Brain pericyte (primary cell): ENCODE measurements at places on chromosomes 6 and 20.
A peak's percentile ranks its signal among the peaks of the same experiment; 100 is the strongest.

- DNase-seq = no peak
These were observed 31.8 kb upstream of the HBS1L start for GRCh38 chr6:135086414-135086764.

DNA sequence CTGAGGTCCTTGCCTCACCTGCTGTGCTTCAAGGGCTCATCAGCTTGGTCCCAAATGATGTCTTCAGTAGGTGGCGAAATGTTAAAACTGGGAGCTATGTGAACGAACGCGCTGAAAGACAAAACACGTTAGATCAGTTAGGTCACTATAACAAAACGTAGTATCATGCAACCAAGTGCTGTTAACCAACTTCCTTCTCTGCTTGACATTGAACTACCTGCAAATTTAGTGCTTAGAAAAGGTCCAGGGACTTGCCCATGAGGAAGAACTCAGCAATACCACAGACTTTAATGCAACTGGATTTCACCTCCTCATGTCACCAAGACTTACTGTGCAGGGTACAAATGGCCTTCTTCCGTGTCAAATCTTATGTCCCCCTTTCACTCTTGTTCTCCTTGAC lies 24.8 kb downstream of the BACH2 start:
- DNase-seq = no peak

DNA sequence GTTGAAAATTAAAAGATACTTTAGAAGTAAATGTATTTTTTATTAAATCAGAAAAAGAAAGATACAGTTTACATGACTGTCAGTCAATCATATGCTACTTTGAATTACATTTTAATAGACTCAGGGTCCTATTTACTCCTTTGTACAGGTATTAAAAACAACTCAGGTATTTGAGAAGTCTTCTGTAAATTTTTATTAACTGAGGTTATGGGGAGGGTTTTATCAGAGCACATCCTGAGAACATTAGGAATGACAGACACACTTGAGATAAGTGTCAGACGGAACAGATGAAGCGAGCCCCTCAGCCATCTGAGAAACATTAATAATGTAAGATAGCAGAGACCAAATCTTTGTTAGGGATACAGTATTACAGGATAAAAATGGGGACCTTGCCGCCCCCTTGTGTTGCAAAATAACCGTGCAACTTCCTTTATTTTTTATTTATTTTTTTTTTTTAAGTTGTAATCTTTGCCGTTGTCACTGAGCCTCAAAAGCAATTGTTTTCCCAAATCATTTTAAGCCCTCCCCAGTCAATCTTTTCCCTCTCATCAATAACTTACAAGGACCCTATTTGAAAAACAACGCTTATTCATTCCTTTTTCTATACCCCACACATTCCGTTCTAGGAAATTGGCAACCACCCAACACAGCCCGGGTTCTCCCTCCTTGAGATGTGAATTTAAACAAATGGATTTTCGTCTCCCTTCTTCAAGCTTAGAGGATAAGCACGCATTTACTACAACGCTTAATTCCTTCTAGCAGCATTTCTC lies 126.7 kb downstream of the BCAS1 start:
- no peak for DNase-seq

DNA sequence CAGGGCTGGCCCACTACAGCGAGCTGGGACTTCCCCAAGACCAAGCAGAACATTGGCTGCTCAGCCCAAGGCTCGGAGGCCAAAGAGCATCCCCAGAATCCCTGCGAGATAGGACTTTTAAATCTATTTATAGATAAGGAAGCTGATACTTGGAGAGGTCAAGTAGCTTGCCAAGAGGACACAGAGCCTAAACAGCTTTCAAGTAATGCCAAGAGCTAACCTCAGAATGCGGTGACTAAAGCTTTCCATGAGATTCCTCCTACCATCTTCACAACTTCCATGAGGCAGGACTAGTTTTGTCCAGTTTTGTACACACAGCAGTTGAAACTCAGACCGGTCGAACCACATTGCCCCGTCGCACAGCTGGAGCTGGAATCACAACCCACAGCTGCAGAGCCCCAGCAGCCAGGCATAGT lies 168.1 kb upstream of the TOP1 start:
- peak; percentile 34 for DNase-seq

DNA sequence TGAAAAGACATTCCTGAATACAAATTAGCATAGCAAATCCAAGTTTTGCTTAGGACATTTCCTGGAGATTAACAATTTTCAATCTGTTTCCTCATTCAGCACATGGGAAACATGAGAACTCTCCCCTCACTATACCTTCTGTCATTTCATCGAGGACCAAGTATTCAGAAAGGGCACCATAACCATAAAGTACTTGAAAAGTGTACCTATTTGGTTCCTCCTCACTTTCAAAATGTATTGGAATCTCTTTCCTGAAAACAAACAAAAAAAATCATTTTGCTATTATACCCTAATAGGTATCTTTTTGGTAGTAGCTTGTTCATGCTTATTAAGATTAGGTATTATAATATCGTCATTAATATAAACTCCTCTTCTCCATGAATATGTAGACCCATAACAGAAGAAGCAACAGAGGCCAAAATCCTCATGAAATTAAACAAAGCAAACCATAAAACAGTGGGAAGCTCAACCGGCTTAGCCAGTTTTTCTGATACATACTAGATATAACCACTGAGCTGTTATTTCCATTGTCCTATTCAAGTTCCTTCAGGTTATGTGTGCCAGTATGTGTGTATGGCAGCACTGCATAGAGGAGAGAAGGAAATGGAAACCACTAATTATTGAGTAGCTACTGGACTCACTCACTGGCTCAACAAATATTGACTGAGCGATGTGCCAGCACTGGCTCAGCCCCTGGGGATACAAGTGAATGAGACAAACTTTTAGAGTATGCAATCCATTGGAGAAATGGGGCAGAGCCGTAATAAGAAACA lies 274.0 kb downstream of the MAFB start:
- no peak for DNase-seq

DNA sequence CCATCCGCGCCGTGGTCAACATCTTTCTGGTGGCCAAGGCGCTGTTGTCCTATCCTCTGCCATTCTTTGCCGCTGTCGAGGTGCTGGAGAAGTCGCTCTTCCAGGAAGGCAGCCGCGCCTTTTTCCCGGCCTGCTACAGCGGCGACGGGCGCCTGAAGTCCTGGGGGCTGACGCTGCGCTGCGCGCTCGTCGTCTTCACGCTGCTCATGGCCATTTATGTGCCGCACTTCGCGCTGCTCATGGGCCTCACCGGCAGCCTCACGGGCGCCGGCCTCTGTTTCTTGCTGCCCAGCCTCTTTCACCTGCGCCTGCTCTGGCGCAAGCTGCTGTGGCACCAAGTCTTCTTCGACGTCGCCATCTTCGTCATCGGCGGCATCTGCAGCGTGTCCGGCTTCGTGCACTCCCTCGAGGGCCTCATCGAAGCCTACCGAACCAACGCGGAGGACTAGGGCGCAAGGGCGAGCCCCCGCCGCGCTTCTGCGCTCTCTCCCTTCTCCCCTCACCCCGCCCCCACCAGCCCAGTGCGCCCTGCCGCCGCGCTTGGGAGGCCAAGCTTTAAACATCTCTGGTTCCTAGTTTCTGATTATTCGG lies 4.0 kb downstream of the SLC32A1 start:
- DNase-seq = no peak

- no peak for DNase-seq
These were observed at the start of gene LHFPL5 for GRCh38 chr6:35804996-35805736. LHFPL5 (plus strand) TSS chr6:35805352; CDS start chr6:35805671, 319 bp downstream.

DNA sequence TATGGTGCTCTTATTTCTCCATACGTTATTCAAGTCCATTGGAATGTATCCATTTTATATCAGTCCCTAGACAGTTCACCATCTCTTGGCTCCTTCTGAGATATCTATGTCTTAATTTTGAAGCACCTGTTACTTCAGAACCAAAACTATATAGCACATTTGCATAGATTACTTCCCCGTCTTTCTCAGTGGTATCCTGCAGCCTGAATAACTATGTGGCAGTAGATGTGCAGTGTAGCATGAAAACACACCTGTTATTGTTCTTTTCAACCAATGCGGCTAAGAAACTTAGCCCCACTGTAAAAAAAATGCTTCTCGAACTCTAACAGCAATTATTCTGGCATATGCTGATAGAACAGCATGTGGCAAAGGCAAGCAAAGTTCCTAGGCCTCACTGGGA lies 1184.4 kb upstream of the ADGRB3 start:
- DNase-seq = no peak

GRCh38 chr20:38870733-38871559 lies 55.3 kb upstream of the FAM83D start:
- DNase-seq = no peak

- no peak for DNase-seq
These were observed 92.9 kb downstream of the VEGFA start for GRCh38 chr6:43862925-43863324.

DNA sequence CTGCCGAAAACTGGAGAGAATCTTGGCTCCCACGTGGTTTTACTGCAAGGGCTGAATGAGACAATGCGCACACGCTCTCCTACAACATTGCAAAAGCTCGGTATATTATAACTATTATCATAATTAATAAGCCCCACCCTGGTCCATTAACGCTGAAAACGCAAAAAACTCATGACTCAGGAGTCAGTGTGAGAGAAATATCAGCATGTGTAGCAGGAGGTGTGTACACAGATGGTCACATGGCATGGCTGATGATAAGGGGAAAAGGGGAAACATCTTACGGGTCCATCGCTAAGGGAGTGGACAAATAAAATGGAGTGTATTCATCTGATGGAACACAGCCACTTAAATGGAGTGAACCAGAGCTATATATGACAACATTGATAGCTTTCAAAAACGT lies 29.2 kb downstream of the CDH22 start:
- DNase-seq = no peak

GRCh38 chr6:100892116-100892515 lies 11.0 kb upstream of the ASCC3 start:
- DNase-seq = no peak

DNA sequence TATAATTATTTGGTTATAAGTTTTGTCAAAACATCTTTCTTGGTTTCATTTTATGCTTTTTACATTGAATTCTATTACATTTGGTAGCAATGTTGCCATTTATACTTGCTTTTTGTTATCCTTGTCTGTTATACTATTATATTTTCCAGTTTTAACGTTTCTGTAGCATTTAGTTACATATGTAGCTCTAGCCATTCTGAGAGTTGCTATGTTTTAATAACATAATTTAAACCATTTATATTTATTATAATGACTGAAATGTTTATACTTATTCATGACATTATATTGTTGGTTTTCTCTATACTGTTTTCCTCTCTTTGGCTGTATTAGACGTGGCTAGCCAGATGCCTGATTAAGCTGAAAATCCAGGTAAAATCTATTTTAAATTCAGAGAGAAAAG lies 252.0 kb upstream of the FLRT3 start:
- DNase-seq = no peak

GRCh38 chr6:15623276-15624116 lies 39.3 kb downstream of the DTNBP1 start:
- no peak for DNase-seq

GRCh38 chr20:90651-91050 lies 3.2 kb downstream of the DEFB125 start:
- DNase-seq = no peak

DNA sequence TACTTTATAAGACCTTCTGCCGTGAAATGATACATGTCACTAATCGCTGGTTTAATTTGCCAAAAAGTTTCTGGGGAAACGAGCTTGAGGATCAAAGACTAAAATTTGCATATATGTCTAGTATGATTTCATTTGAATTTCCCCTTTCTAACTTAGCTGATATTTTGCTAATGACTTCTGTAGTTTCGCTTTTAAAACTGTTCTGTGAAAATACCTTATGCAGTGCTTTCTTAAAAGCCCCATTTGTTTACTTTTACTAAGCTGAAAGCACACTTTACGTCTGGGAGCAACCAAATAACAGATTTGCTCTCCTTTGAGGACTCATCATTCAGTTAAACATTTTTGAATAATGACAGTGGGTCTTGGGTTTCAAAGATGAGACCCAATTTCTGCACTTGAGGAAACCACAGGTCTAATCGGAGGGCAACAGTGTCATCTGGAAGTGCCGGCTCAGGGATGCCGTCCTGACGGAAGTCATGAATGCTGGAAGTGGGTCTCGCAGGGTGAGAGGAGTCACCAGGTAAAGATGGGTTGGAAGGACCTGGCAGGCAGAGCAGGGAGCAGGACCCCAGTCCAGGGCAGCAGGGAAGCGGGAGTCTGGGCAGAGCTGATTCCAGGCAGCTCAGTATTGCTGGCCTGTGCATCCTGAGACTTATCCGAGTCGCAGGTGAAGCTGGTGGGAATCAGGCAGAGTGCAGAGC lies 33.2 kb downstream of the PLEKHG1 start:
- DNase-seq = no peak

- DNase-seq = no peak
These were observed 49.1 kb downstream of the TTI1 start for GRCh38 chr20:37984018-37984785.

DNA sequence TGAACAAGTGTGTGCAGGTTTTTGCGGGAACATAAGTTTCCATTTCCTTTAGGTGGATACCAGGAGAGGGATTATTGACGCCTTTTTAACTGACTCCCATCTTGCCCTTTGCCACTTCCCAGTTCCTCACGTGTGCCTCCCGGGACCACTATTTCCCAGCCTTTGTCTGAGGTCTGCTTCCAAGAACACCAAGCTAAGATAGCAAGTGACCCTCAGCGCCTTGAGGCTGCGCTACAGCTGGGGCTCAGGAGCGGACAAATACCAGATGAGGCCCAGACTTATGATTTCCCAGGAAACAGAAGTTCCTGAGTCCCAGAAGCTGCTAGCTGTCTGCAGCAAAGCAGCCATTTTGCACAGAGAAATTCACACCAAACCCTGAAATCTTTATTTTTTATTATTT lies 216.7 kb downstream of the SYNDIG1 start:
- DNase-seq = no peak

DNA sequence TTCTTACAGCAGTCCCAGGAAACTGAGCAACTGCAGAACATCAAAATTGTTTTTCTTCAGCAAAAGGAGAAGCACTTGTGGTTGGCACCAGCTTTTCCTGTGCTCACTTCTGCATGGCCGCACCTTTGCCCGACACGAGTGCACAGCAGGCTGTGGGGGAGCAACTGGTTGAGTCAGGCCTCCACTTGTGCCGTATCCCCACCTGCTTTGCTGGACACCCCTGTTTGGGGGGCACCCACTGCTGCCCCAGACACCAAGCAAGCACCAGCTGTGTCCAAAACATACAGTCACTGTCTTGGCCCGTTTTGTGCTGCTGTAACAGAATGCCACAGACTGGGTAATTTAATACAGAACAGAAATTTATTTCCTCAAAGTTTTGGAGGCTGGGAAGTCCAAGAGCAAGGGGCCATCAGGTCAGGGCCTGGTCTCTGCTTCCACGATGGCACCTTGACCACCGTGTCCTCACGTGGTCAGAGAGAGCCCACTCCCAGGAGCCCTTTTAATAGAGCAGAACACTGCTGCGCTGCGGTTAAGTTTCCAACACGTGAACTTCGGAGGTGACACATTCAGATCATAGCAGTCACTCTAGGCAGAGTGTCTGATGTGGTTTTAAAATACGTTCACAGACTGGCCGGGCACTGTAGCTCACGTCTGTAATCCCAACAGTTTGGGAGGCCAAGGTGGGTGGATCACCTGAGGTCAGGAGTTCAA lies 8.7 kb upstream of the GMEB2 start:
- no peak for DNase-seq

GRCh38 chr6:52162940-52163908 lies 23.0 kb upstream of the IL17A start:
- DNase-seq = no peak

- DNase-seq = no peak
These were observed 12.0 kb downstream of the SCAF8 start for GRCh38 chr6:154745243-154745642.

- DNase-seq = no peak
These were observed 60.7 kb downstream of the APCDD1L start for GRCh38 chr20:58454460-58454859.

- no peak for DNase-seq
These were observed 17.7 kb downstream of the SNX9 start for GRCh38 chr6:157840776-157841175.

GRCh38 chr6:10555625-10556309 lies 34.6 kb downstream of the GCNT2 start:
- DNase-seq = peak; percentile 6
